D341Med (cell line): ENCODE measurements at places on chromosomes 5 and 9.

GRCh38 chr9:134338394-134339182 lies 12.3 kb downstream of the RXRA start:
- no peak for DNase-seq

- DNase-seq: no peak
Measured at GRCh38 chr9:116452634-116453033, 234.5 kb upstream of the TRIM32 start.

GRCh38 chr5:58285900-58286299 lies 174.0 kb downstream of the PLK2 start:
- DNase-seq: no peak

DNA sequence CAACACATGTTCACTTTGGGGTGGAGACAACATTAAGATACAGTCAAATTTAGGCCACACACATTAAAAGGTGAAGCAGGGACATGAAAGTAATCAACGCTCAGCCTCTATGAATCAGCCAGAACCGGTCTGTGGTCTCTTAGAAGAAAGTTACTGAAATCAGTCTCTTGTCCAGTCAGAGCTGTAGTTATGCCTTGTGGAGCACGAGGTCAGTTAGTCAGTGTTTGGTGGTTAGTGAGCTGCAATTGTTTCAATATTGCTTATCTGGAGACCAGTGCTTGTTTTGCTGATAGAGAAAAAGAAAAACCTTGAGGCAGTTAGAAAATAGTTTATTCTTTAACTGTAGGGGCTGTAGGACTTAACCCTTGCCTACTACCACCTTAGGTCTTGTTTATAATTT lies 157.8 kb upstream of the RASEF start:
- DNase-seq: no peak

DNA sequence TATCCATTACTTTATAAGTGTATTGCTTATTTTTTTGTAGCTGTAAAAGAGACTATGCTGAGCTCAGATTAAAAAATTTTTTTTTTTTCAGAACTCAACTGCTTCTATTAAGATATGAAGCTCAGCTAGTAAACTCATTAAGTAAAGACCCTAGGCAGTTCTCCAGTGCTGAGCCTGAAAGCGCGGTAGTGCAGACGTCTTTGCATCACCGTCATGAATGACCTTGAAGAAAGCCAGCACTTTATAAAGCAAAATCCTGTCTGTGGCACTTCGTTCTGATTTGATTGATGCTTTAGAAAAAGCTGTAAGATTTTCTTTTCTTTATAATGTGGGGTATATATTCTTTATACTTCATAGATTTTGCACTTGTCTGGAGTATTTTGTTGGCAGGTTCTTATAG lies 105.7 kb downstream of the ATG10 start:
- DNase-seq: no peak

GRCh38 chr5:133445744-133446143 lies 166.6 kb downstream of the FSTL4 start:
- DNase-seq: no peak

DNA sequence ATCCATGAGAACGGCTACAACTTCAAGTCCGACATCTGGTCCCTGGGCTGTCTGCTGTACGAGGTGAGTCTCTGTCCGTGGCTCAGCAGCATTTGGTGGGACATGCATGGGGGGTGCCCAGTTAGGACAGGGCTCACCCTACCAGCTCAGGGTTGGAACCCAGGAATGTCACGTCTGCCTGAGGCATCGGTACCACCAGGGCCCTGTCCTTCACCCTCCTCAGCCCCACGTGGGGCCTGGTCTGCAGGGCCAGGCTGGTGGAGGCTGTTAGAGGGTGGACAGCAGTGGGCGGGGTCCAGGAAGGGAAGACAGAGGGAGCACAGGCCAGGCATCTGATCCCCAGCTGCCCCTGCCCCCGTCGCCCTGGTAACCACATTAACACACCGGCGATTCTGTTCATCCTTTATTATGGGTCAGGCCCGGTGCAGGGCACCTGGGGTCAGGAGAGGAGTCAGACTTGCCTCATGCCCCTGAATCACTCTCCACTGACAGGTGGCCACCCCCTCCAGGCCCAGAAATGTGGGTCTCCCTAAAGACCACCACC lies 75.6 kb downstream of the PSMB7 start:
- DNase-seq: no peak

- DNase-seq: no peak
Measured at GRCh38 chr5:76690704-76691466, 25.0 kb upstream of the F2R start.

DNA sequence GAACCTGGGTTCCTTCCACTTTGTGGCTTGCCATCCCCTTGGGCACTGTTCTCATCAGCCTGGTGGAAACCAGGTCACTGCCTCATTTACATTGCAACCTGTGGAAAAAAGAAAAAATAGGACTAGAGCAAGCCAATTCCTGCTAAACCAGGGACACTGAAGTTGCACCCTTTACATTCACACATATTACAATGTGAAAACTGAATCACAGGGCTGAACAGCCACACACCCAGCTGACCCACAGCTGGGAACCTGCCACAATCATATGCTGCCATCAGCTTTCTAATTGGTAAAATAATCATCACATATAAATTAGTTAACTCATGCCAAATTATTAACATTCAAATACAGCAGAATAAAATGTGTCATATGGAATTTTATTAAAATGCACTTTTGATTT lies 94.5 kb downstream of the CDH6 start:
- DNase-seq: no peak

DNA sequence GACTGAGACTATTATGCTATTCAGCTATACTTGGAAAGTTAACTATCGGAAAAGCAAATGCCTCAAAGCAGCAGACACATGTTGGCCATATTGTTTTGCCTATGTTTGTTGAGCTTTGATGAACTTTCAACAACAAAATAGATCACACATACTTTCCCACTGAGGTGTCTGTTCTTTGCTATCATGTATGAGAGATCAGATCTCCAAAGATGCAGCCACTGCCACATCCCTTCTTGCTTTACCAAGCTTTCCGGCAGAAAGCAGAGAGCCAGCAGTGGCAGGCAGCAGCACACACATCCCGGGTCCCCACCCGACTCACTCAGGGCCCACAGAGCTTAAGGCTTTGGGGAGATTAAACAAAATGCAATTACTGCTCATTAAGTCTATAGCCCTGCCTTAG lies 18.8 kb downstream of the ZBTB5 start:
- peak; percentile 80 for DNase-seq

GRCh38 chr9:4548811-4549725 lies 58.8 kb downstream of the SLC1A1 start:
- DNase-seq: peak; percentile 69

GRCh38 chr5:3886524-3887451 lies 291.2 kb downstream of the IRX1 start:
- DNase-seq: no peak

DNA sequence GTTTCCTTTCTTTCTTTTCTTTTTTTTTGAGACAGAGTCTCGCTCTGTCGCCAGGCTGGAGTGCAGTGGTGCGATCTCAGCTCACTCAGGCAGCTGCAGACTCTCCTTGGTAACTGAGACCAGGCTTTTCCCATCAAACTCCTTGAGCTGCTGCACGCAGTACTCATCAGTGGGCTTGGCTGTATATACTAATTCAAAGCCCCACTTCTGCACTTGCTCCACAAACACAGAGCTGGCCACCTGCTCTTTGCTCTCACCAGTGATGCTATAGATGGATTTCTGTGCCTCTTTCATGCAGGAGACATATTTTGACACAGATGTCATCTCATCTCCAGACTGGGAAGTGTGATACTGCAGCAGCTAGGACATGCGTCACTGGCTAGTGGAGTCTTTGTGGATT lies 252.7 kb downstream of the AP3B1 start:
- no peak for DNase-seq

DNA sequence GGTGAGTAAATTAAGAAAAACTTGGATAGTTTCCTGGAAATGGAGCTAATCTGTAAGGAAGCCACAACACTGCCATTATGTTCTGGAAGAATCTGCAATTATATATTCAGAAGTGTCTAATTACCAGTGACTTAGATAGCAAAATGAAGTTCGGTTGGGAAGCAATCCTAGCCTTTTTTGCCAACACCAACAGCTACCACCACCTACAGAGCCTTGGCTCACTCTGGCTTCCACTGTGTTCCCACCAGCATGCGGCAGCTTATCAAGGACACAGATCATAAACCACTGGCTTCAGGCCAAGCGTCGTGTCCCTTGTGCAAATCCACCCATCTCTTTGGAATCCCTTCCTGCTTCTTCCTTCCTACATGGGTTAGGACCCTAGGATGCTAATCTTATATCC lies 118.0 kb upstream of the PCA3 start:
- no peak for DNase-seq

DNA sequence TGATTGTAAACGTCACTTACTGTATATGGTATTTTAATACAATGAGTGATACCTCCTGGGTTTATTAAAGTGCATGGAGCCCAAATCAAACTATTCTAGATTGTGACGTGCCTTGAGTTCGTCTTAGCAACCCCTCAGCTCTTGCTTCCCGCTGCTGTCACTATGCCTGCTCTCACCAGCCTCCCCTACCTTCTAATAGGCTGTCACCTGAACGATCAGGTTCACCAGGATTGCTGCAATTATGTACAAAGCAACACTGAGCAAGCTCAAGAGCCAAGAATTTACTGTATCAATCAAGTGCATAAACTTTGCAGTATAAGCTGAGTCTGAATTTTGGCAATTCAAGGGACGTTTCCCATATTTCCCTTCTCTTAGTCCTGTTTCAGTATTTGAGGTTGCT lies 3.0 kb downstream of the LECT2 start:
- DNase-seq: no peak

DNA sequence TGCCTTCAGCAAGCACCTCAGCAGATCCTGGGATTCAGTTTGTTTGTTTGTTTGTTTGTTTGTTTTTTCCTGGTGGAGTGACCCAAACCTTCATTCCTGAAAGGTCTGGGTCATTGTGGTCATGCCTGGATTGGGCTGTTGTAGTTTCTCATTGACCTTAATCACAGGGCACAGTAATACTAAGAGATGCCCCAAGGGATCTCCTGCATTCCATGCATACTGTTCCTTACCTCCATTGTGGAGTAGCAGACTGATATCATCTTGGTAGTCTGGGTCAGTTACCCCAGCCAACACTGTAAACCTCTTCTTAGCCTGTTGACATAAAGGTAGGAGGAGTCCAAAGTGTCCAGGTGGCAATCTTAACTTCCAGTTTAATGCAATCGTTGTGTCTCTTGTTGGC lies 1466.7 kb upstream of the CDH9 start:
- DNase-seq: no peak

DNA sequence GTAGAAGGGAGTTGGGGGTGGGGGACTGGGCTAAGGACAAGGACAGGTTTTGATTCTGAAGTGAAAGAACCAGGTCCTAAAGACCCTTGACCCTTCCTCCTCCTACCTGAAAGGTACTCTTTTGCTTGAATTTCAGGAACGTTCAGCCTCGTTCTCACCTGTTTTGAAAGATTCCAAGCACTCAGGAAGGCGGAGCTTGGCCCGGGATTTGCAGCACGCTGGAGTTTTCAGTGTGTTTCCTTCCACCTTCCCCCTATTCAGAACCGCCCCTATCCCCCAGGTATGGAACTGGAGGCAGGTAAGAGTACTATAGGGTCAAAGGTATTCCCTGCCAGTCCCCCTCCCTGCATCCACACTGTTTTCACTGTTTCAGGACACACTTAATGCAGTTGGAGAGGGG lies 7.1 kb downstream of the EGR1 start:
- no peak for DNase-seq

- no peak for DNase-seq
Measured at GRCh38 chr5:134500699-134501430, 24.6 kb upstream of the JADE2 start.

- DNase-seq: no peak
Measured at GRCh38 chr5:141322261-141322660, 1.7 kb upstream of the TAF7 start.

- no peak for DNase-seq
Measured at GRCh38 chr5:56659971-56660370, 155.4 kb upstream of the MAP3K1 start.

DNA sequence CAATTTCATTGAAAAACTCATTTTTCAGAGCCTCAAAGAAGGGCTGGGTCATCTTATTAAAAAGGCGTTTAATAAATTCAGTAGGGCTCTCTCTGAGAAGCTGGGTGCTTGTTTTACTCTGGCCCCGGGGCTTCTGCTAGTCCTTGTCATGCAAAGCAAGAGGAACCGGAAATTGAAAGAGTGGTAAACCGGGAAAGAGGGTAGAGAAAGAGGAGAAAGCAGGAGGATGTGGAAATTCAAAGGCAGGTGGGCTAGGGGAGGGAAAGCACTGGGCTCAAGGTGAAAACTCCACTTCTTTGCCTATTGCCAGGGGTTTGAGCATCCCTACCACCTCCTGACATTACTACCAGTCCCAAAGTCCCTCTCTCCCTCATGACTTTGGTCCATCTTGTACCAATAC lies 64.6 kb upstream of the AGXT2 start:
- no peak for DNase-seq

- DNase-seq: no peak
Measured at GRCh38 chr5:170750791-170751190, 32.7 kb upstream of the GABRP start.

- no peak for DNase-seq
Measured at GRCh38 chr9:73869264-73869663, 627.9 kb upstream of the RORB start.

DNA sequence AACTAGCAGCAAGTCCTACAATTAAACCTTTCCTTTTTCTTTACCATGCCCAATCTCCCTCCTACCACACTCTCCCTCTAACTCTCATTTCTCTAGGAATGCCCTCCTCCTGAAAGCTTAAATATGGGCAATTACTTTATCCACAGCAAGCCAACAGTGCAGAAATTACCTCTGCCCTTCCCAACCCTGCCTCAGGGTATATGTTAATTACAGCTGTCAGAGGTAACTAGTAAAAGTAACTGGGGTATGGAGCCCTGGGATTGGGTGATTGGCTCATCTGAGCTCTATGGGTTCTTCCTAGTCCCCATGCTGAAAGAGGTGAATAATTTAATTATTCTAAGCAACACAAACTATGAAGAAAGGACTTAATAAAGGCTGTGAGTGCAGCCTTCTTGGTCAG lies 478.9 kb upstream of the NMUR2 start:
- no peak for DNase-seq

GRCh38 chr9:1890816-1891215 lies 124.3 kb upstream of the SMARCA2 start:
- DNase-seq: no peak

DNA sequence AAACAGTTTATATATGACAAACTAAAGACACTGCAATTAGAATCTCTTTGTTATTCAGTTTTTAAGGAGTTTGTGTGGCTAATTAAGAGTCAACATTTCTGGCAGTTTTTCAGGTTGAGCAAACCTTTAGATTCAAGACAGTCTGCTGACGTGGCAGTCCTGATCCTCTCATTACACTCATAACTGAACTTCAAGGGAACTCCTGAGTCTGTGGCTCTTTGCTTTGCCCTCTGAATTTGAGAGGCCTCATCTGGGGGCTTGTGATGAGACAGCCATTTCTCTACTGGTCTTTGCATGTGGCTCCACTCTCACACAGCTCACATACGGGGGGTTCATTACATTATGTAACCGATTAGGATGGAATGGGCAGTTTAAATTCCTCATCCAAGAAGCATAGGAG lies 182.9 kb upstream of the MEF2C start:
- no peak for DNase-seq

DNA sequence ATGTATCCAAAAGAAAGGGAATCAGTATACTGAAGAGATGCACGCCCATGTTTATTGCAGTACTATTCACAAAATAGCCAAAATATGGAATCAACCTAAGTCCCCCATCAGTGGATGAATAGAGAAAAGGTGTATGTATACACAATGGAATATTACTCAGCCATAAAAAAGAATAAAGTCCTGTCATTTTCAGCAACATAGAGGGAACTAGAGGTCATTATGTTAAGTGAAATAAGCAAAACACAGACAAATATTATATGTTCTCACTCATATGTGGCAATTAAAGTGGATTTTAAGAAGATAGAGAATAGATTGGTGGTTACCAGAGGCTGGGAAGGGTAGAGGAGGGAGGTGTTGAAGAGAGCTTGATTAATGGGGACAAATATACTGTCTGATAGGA lies 88.6 kb downstream of the NIPBL start:
- no peak for DNase-seq
